ENCODE measurements at places on chromosomes 6 and 20.

GRCh38 chr6:121857551-121857950, 422.1 kb downstream of the GJA1 start:
- no peak for DNase-seq

DNA sequence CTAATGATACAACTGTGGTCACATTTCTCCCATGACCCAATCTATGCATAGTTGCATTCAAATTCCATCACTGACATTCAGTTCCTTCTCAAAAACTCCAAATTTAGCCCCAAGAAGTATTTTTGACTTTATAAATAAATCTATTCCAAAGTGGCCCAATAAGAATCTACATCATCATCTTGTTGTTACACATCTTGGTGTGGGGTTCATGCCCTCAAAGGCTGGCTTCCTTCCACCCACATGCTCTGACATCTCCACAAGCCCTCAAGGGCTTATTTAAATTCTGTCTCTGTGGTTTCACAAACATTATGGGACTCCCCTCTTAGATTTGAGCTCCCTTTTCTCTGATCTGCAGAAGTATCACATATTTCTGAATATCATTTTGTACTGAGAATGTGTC, 585.3 kb upstream of the BTBD3 start:
- no peak for DNase-seq

DNA sequence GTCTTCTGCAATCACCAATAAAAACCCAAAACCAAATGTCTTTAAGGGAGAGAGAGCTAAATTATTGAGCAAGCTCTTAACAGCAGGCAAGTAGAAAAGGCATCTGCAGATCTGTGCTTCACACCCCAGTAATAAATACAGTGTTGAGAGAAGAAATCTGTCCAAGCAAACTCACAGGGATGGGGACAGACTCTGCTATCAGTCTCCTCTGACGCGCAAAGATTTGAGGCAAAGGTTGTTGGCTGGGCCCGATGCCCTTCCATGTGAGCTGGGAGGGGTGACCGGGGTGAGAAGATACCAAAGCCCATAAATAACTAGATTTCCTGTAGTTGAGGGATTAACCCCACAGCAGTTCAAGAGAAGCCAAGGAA, 315.2 kb upstream of the SOX4 start:
- DNase-seq = no peak

- peak; percentile 66 for DNase-seq
These were observed 1.2 kb downstream of the TAB2 start for GRCh38 chr6:149318581-149319286.

DNA sequence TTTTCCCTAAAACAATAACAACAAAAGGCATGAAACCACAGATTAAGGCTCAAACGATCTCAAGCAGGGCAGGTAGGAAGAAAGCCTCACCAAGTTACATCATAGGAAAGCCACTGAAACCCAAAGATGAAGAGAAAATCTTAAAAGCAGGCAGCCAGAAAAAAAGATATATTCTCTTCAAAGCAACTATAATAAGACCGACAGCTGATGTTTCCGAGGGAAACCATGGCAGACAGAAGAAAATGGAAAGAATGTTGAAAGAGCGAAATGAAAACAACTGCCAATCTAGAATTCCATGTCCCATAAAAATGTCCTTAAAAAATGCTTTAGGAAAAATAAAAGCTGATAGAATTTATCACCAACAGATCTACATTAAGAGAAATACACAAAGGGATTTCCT, 161.5 kb upstream of the THBS2 start:
- DNase-seq = no peak

DNA sequence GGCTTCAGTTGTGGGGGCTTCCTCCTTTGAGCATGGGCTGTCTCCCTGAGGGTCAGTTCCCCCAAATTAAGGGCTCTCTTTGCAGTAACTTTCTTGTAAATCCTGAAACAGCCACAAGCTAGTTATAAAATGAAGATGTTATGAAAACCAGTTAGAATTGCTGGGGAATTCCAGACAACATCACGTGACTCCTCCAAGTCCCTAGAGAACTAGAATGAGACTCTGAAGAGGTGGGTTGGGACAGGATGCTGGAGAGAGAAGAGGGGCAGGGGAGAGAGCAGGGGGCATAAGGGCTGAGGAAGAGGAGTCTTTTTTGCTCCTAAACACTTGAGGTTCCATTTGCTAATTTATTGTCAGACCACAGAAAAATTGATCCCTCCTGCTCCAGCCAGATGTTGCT, 380.3 kb downstream of the DHX35 start:
- no peak for DNase-seq

All from CD4-positive, alpha-beta T cell treated with Interferon alpha-2 for 1 hour (primary cell).